B cell (primary cell): ENCODE measurements at places on chromosomes 5 and 9. TPM values are rescaled to one million over a fixed set of nuclear protein-coding genes. Genes with fewer than 3 reads are reported as not detected.

DNA sequence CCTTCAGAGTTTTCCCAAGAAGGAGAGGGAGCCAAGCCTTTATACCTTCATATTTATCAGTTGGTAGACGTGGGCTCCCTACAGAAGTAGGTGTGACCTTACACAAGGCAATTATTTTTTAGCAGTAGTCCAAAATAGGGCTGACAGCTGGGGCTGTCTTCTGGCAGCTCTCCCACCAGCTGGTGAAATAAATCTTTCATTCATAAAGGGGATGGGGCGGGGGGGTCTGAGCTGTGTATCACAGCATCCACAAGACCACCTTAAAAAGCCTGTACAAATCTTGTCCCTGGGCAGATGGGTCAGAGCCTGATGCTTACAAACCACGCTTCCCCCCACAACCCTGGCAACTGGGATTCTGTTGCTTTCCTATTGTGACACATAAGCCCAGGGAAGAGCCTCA lies 19.7 kb downstream of the CSF2 start:
- H3K36me3 ChIP-seq = no peaks in the 10 kb centered on the region
- H3K27ac ChIP-seq = no peak overlapping the region
- DNase-seq = no peak

ZBED3 gene
- 1.2 and 1.6 TPM in 2 replicates for total RNA-seq

DNA sequence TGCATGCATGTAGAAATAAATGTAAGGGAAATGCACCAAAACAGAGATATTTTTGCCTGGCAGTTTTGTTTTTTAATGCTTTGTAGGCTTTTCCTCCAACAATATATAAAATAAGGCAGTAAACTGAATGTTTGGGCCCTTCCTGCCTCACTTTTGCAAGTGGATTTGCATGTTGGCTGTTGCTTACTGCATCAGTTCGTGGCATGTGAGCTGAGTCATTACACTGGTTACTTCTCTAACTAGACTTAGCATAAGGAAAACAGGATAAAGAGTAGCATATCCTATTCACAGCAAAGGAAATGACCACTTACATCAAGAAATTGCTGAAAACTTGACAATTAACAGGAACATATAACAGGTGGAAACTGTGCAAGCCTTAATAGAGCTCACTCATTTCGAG lies 113.4 kb downstream of the TLE1 start:
- peaks cover 2% of the 10 kb centered on the region for H3K36me3 ChIP-seq
- H3K4me3 ChIP-seq = no peak overlapping the region

DNA sequence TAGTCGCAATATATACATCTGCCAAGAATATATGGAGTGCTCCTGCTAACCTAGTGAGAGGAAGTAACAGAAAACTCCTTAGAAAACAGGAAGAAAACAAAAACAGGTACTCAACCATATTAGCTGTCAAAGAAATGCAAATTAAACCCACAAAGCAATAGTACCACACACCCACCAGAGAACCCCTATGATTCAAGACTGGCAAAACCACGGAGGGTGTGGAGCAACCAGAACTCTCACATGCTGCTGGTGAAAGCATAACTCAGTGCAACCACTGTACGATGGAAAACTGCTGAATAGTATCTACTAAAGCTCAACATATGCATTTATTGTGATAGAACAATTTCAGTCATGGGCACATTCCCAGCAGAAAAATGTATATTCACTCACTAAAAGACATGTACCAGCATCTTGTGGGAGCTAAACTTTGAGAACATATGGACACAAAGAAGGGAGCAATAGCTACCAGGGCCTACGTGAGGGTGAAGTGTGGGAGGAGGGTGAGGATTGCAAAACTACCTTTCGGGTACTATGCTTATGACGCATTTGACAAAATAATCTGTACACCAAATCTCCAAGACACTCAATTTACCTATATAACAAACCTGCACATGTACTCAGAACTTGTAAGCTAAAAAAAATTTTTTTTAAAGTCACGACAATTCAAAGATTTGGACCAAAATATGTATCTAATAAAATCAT lies 34.0 kb downstream of the PTPN3 start:
- H3K4me1 ChIP-seq = no peaks in the 10 kb centered on the region
- no peak for DNase-seq
- H3K27ac ChIP-seq = no peak overlapping the region
- peaks cover 6% of the 10 kb centered on the region for H3K27me3 ChIP-seq
- H3K36me3 ChIP-seq = no peaks in the 10 kb centered on the region

LHX6 gene
- total RNA-seq = not detected in 2 replicates

- H3K4me3 ChIP-seq = no peak within 1 kb of the TSS
- no peak for DNase-seq
- H3K27me3 ChIP-seq = no peaks in the 10 kb centered on the region
- H3K27ac ChIP-seq = no peak within 1 kb of the TSS
- H3K4me1 ChIP-seq = no peaks in the 10 kb centered on the region
Measured at GRCh38 chr9:134880484-134881312, at the start of gene FCN2. Gene FCN2, plus strand, starts transcription at chr9:134880810. Its CDS starts 12 bp downstream, at chr9:134880822.

NRG2 gene
- total RNA-seq = 0.15 and 0.22 TPM in 2 replicates

TXNDC8 gene
- total RNA-seq = not detected in 2 replicates

- no peak overlapping the region for H3K4me3 ChIP-seq
- no peaks in the 10 kb centered on the region for H3K4me1 ChIP-seq
- no peak overlapping the region for H3K27ac ChIP-seq
- no peak for DNase-seq
Measured at GRCh38 chr9:6495466-6495865, 82.5 kb downstream of the UHRF2 start.

GRCh38 chr5:16065831-16066230 lies 113.8 kb downstream of the MARCHF11 start:
- no peak overlapping the region for H3K27ac ChIP-seq
- no peaks in the 10 kb centered on the region for H3K36me3 ChIP-seq
- DNase-seq = no peak
- no peaks in the 10 kb centered on the region for H3K4me1 ChIP-seq
- no peak overlapping the region for H3K4me3 ChIP-seq
- no peaks in the 10 kb centered on the region for H3K27me3 ChIP-seq

DNA sequence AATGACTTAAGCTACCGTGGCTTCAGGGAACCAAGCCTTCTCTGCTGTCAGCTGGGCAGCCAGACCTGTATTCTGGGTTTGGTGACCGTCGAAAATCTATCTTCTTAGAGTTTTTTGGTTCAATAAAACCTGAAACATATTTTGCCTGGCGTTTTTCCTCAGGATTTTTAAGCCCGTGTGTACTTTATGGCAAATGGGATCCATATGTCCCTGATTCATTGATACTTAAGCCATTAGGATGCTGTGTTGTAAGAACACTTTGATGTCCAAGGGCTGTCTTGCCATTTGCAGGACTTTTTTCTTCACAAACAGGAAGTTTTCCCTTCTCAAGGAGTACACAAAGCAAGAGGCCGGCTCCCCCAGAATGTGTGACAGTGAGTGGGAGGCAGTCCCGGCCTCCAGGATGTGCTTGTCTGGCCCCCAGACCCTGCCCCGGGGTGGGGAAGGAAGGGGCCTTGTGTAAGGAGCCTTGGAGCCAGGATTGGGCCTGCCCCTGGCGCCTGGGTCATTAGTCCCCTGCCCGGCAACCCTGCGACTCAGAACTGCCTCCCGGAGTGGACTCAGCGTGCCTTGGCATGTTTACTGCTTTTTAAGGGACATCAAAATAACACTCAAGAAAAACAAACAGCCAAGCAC lies 83.4 kb upstream of the SMIM23 start:
- no peaks in the 10 kb centered on the region for H3K4me1 ChIP-seq
- no peaks in the 10 kb centered on the region for H3K27me3 ChIP-seq
- no peak for DNase-seq
- H3K27ac ChIP-seq = no peak overlapping the region

GRCh38 chr5:142981886-142982820 lies 212.0 kb downstream of the ARHGAP26 start:
- H3K4me3 ChIP-seq = no peak overlapping the region
- no peak overlapping the region for H3K27ac ChIP-seq
- no peaks in the 10 kb centered on the region for H3K27me3 ChIP-seq
- H3K4me1 ChIP-seq = peaks cover 6% of the 10 kb centered on the region
- DNase-seq = no peak

SLC36A3 gene
- total RNA-seq = not detected in 2 replicates

WDR41 gene
- 30.6 and 36.3 TPM in 2 replicates for total RNA-seq

FRRS1L gene
- not detected in 2 replicates for total RNA-seq

CDX1 gene
- total RNA-seq = not detected in 2 replicates
